ENCODE measurements at places on chromosomes 12 and 14.
A peak's percentile ranks its signal among the peaks of the same experiment; 100 is the strongest.

DNA sequence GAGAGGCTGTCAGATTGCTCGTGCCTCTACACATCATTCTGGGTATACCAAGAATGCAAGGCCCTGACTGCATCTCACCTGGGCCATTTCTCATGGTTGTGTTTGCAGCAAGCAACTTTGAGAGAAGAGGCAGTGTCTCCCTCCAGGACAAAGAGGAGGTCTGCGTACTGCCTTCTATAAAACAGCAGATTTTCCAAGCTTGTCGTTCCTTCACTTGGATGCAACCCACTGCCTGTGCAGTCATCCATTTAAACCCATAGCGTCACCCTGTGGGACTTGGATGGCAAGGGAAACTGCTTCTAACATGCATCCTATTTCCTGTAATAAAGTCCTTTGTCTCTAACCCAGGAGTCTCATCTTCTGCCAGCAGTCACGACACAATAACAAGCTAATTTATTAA lies 1.3 kb downstream of the POMT2 start:
- DNase-seq: no peak

- DNase-seq: peak; percentile 33
These were observed 946 bp downstream of the DDX24 start for GRCh38 chr14:94079891-94080620.

GRCh38 chr14:55458800-55459515 lies 18.5 kb upstream of the TBPL2 start:
- DNase-seq: peak; percentile 95

DNA sequence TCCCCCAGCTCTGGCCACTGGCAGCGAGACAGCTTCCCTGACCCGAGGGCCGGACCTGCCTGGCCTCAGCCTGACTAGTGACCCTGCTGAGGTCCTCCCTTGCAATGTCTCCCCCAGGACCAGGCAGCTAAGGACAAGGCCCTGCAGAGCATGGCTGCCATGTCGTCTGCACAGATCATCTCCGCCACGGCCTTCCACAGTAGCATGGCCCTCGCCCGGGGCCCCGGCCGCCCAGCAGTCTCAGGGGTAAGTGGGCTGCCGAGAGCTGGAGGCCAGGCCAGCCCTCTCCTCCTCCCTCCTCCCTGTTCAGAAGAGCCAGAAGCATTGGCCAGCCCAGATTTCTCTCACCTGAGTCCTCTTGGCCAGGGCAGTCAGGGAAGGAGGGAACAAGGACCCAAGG lies 58.1 kb downstream of the TEAD4 start:
- DNase-seq: no peak

GRCh38 chr12:4820971-4821370 lies 88.7 kb upstream of the KCNA1 start:
- DNase-seq: no peak

DNA sequence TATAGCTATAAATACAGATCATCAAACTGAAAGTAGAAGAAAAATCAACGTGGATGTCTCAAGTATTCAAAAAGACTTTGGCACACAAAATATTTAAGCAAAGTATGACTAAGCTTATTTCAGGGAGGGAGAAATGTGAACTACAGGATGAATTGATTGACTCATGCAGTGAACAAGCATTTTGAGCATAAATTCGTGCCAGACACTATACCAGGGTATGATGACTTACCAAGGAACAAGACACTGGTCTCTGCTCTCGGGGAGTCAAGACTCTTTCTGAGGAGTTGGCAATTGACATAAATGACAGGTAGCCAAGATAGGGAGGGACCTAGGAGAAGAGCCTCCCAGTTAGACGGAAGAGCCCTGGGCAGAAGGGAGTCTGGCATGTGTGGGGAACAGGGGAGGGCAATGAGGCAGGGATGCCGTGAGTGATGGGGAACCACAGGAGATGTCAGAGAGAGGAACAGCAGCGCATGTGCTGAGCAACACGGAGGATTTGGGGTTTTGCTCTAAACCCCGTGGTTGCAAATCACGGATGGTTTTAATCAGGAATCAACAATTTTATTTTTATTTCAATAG lies 115.2 kb downstream of the TMEM132D start:
- DNase-seq: no peak

DNA sequence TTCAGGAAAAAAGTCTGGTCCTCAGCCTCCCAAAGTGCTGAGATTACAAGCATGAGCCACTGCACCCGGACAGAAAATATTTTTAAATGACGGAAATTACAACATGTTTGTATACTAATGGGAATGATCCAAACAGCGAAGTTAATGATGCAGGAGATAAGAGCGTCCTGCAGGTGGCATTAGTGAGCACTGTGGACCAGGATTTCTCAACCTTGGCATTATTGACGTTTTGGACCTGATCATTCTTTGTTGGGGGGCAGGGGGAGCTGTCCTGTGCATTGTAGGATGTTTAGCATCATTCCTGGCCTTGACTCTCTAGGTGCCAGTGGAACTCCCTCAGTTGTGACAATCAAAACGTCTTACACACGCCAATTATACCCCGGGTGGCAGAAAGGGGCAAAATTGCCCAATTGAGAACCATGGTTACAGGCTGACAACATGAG lies 34.1 kb downstream of the SCFD1 start:
- peak; percentile 54 for DNase-seq

DNA sequence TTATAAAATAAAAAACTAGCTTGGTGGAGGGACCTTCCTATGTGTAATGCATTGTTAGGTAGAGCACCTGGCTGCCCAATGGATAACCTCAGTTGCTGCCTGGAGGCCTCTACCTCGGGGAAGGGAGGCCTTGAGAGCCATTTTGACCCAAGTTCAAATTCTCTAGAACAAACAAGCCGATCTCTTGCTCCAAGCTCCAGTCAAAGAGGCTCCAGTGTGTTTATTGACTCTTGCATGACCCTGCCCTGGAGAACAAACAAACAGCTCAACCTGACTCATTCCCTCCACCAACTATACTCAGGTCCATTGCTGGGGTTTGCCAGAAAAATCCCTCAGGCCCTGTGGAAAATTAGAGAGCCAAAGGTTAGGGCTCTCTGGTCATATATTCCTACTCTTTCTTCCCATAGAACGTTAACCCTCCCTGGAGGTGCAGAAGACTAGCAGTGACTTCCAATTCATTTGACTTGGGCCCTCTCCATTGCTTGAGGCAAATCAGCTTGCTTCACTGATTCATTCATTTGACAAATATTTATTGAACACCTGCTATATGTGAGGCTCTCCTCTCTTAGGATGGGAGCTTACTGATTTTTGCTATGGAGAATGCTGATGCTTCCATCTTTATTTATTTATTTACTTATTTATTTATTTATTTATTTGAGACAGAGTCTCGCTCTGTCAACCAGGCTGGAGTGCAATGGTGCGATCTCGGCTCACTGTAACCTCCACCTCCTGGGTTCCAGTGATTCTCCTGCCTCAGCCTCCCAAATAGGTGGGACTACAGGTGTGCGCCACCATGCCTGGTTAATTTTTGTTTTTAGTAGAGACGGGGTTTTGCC lies 73.7 kb upstream of the CISTR start:
- peak; percentile 87 for DNase-seq

DNA sequence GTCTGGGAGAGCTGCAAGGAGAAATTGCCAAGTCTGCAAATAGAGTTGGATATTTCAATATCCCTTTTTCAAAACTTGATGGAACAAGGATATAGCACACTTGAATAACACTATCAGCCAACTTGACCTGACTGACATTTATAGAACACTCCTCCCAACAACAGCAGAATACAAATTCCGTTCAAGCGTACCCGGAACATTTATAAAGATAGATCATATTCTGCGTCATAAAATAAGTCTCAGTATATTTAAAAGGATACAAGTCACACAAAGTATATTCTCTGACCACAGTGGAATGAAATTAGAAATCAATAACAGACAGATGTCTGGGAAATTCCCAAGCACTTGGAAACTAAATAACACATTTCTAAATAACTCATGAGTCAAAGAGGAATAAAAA lies 29.0 kb upstream of the MEG3 start:
- no peak for DNase-seq

DNA sequence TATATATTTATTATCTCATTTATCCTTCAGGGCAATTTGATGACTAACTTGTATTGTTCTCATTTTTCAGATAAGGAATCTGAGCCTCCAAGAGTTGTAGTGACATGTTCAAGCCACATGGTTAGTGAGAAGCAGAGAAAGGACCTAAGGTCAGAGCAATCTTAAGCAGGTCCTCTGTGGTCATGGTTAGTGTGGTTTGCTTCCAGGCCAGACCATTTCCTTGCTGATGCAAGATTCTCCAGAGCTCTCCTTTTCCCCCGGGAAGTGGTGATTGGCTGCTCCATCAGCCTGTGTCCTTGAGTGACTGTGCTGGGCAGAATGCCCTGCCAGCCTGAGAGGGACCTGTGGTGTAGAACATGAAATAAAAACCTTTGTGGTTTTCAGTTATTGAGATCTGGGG lies 141.3 kb downstream of the KTN1 start:
- DNase-seq: peak; percentile 96

- no peak for DNase-seq
These were observed 23.1 kb downstream of the PPTC7 start for GRCh38 chr12:110560048-110560447.

GRCh38 chr12:30047516-30048254 lies 263.9 kb upstream of the TMTC1 start:
- DNase-seq: peak; percentile 15

- peak; percentile 65 for DNase-seq
These were observed 15.3 kb downstream of the TAOK3 start for GRCh38 chr12:118357257-118358007.

- DNase-seq: peak; percentile 82
These were observed 33.2 kb downstream of the DUSP6 start for GRCh38 chr12:89319122-89319521.

- no peak for DNase-seq
These were observed 97.9 kb downstream of the RFLNA start for GRCh38 chr12:124392667-124393413.

- no peak for DNase-seq
These were observed 13.9 kb downstream of the PELI2 start for GRCh38 chr14:56131865-56132833.

- no peak for DNase-seq
These were observed 15.6 kb downstream of the BCL2L14 start for GRCh38 chr12:12086362-12086761.

DNA sequence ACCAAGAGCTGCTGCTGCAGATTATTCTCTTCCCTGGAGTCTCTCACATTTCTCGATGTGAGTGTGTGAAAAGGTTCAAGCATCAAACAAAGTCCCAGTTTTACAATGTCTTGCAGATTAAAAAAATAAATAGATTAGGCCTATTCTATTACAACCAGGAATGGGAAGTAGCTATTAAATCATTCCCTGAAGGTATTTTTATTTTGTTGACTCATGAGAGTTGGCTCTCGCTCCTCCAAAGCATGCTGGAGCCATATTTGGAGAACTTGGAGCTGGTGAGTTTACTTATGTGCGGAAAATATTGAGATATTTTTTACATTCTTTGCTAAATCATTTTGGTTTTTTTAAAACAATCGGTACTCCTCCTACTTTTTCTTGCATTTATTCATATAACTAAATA lies 572.3 kb downstream of the ETNK1 start:
- DNase-seq: peak; percentile 46

- no peak for DNase-seq
These were observed 66.6 kb downstream of the MON2 start for GRCh38 chr12:62533087-62533754.

DNA sequence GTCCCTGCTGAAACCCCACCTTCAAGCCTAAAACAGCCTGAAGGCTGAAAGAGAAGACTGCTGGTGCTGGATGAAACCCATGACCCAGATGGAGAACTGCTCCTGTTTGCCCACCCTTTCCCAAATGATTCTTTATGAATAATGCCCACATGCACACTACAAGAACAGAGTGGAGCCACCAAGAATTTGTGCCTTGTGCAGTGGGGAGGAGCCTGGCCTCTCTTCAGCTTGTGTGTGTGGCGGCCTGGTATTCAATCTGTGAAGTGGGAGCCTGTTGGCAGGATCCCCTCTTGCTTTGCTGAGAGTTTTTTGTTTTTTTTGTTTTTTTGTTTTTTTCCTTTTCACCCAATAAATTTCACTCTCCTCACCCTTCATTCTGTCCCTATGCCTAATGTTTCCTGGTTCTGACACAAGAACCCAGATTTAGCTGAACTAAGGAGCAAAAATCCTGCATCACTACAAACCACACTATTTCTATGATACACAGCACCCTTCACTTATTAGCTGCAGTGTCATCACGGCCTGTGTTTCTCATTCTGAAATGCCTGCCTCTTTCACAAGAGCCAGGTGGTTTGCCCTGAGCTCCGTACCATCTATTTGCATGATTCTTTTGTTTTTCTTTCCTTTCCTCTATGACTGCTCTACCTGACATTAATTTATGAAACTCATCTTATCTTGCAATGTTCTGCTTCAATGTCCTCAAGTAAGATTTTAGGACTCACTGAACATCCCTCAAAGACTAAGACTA lies 585.5 kb upstream of the ATXN7L3B start:
- DNase-seq: no peak

GRCh38 chr12:108972358-108972757 lies 48.5 kb downstream of the SVOP start:
- peak; percentile 21 for DNase-seq

- peak; percentile 89 for DNase-seq
These were observed 11.4 kb downstream of the SLC7A8 start for GRCh38 chr14:23172096-23172495.

DNA sequence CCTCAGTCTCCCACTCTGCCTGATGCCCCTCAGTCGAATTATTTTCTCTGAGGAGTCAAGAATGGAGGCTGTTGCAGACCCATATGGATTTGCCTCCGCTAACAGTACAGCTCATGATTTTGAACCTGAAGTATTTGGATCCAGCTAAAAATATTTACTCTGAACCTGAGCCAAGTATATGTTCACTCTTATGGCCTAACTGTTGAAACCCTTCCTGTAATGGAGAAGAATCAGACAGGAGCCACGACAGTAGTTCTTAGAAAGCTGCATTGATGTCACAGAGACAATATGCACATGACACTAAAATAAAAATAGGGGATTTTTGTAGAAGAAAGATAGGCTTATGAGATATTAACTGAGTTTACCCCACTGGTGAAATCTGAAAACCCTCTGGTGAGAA lies 1128.3 kb upstream of the FLRT2 start:
- DNase-seq: no peak

GRCh38 chr14:24913021-24913420 lies 136.9 kb downstream of the STXBP6 start:
- no peak for DNase-seq

- no peak for DNase-seq
These were observed 208.7 kb downstream of the ERC1 start for GRCh38 chr12:1199700-1200099.

- peak; percentile 13 for DNase-seq
These were observed 54.2 kb upstream of the AMIGO2 start for GRCh38 chr12:47134005-47134404.
